KBM-7 (cell line): ENCODE measurements at places on chromosomes 1 and 21.

GRCh38 chr1:111878649-111879048 is 110.8 kb downstream of the KCND3 start:
- DNase-seq, result no peak

GRCh38 chr1:9784508-9785133 is 39.1 kb downstream of the CLSTN1 start:
- peak; percentile 70 for DNase-seq

- DNase-seq, result no peak
Measured at GRCh38 chr1:205604059-205604458, 27.8 kb downstream of the ELK4 start.

- DNase-seq, result no peak
Measured at GRCh38 chr1:47823040-47823808, 174.0 kb downstream of the TRABD2B start.

- DNase-seq, result no peak
Measured at GRCh38 chr1:19689856-19690255, 25.2 kb downstream of the HTR6 start.

DNA sequence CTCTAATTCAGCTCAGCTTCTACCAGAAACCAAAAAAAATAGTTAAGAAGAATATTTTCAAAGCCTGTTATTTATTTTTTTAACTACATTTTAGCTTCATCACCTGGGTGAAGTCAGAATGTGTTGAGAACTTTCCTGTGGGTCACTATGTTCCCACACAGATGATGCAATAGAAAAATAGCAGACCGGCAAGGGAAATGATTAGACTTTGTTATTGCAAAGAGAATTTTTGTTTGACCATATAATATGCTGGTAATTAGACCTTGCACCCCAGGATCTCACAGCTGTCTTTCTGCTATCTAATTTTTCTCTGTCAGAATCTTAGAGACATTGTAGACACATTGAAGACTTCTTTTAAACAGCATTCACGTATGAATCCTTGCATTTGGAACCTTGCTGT is 299.3 kb downstream of the TBX15 start:
- no peak for DNase-seq

DNA sequence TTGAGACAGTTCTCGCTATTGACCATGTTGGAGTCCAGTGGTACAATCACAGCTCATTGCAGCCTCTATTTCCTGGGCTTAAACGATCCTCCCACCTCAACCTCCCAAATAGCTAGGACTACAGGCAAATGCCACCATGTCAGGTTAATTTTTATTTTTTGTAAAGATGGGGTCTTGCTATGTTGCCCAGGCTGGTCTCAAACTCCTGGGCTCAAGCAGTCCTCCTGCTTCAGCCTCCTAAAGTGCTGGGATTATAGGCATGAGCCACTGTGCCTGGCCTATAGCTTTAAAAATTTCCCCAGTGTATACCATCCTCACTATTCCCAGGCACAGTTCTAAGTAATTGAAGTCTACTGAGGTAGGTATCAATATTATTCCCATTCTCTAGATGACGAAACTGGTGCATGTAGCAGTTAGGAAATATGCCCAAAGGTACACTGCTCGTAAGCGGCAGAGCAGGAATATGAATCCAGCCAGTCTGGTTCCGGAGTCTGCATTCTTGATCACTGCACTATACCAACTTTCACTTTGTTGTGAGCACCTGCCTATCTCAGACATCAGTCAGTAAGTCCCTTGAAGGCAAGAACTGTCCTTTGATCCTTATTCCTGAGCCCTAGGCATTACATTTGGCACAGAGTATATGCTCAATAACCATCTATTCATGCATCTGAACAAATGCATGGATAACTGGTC is 11.5 kb upstream of the SRP9 start:
- no peak for DNase-seq

DNA sequence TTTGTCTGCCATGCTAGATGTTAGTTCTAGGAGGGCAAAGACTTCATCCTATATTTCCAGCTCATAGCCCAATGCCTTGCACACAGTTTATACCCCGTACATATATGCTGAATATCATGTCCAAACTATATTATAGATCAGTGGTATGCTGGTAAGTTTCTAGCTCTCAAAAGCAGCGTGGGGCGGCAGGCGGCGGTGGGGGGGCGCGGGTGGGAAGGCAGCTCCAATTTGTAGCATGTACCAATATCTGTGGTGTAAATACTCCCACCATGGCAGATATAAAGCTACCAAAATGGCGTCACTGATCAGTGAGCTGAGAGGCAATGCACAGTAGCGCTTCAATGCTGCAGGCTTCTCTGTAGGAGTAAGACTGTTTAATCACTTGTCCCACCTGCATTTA is 77.1 kb downstream of the PATJ start:
- DNase-seq, result no peak

DNA sequence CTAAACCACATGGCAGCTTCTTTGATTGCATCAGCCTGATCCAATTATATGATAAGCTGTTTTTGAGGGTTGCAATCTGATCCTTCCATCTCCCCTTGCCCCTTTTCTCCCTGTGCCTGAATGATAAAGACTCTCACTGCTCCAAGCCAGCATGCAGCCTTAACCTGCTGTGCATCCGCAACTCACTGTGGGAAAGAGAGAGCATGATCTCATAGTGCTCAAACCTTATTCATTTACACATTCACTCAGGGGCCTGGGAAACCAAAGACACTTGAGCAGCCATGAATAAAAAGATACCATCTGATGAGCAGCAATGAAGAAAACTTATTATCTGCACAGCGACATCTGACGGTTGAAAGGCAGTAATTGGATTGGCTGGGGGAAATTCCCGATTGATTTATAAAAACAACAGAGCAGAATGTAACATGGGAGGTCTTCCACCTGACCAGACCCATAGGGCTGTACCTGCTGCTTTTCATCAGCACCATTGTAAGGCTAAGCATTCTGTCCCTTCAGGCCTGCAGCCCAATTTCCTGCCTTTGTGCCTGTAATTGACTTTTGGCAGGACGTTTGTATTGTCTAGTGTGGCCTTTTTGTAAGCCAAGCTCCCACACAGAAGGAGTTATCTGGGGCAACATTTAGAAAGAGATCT is 62.5 kb downstream of the KIAA0040 start:
- DNase-seq, result peak; percentile 53

DNA sequence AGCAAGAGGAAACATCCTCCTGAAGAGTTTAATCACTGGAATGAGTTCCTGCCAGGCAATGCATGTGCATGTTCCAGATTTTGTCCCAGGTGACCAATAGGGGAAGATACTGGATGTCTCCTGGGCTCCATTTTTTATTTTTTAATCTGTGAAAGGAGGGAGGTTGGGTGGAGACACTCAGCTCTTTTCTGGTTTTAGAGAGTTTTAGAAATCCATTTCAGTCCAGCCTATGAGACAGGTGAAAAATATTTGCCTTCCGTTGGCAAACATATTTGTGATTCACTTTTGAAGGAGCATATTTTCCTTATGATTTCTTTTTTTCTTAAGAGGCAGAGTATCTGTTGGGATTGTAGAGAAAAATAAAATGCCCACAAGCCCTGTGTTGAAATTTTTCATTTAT is 70.7 kb downstream of the ABCA4 start:
- no peak for DNase-seq

DNA sequence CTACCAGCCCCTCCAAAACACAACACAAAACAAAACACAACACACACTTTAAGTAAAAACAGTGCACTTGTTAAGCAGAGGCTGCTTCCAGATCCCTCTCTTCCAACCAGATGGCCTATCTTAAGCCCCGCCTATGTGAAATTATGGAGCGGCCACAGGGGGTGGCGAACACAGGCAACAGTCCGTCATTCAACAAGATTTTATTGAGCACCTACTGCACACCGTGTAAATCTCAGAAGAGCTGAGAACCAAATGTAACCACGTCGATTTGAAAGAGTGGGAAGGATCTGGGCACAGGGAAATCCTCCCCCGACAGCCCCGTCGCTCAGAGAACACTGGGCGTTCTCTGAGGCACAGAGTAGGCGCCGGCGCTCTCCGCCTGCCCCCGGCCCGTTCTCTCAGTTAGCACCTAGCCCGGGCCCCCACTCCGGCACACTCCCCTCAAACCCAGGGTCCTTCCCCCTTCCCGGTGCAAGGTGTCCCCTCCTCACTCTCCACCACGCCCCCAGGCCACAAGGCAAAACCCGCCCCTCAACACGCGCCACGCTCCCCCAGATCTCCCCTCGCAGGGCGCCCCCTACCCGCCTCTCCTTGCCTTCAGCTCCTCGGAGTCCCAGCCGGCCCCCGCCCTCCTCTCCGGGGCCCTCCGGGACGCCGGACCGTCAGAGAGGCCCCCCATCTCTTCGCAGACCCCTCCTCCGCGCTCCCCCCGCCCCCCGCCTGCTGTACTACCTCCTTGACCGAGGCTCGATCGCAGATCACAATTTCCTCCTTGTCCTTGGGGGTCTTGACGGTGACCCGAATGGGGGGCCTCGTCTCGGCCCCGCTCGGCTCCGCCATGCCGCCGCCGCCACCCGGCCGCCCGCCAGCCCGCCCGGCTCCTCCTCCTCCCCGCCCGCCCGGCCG is 483 bp downstream of the UBQLN4 start:
- peak; percentile 69 for DNase-seq

DNA sequence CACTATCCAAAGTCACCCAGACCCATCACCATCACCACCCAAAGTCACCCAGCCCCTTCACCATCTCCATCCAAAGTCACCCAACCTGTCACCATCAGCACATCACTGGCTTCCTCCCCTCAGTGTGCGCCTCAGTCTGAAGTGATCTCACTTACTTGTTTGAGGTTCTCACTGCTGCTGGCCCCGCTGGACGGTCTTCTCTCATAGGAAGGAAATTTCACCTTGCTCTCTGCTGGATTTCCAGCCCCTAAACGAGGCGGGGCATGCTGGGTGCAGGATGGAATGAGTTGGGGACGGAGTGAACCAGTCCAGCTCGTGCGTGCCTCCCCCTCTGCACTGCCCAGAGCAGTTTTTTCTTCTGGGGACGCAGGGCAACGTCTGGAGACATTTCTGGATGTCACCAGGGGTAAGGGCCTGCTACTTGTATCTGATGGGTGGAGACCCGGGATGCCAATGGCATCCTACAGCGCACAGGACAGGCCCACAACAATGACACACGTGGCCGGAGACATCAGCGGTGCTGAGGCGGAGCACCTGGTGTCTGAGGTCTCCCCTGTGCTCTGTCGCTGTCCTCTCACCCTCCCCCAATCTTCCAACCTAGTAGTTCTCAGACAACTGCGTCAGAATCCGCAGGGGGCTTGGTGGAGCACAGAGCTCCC is 38.6 kb downstream of the PDE9A start:
- DNase-seq, result no peak

DNA sequence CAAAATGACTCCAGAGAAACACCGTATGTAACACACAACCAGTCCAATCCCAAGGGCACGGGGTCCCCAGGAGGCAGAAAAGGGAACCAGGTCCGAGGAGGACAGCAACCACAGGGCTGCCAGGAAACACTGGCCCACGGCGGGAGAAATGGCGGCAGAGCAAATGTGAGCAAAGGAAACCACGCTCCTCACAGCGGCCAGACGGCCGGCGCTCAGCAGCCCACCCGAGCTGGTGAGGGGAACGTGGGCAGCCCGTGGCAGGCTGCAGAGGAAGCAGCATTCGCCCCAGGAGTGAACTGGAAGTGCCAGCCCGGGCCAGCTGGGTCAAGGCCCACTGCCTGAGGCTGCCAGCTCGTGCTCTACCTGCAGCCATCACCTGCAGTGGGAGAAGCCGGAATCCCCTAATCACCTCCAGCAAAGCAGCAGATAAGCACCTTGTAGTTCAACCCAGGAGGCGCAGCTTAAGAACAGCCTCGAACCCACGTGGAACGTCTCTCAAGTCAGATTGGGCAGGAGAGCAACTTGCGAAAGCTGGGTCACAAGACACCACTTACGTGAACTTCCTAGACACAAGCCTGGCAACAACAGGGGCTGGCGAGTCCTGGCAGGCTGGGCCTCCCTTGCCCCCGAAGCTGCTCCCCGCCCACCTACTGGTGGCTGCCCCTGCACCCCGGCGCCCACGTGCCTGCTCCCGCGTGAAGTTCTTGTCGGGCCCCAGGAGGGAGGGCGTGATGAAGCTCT is 6.7 kb downstream of the SLC19A1 start:
- peak; percentile 26 for DNase-seq

DNA sequence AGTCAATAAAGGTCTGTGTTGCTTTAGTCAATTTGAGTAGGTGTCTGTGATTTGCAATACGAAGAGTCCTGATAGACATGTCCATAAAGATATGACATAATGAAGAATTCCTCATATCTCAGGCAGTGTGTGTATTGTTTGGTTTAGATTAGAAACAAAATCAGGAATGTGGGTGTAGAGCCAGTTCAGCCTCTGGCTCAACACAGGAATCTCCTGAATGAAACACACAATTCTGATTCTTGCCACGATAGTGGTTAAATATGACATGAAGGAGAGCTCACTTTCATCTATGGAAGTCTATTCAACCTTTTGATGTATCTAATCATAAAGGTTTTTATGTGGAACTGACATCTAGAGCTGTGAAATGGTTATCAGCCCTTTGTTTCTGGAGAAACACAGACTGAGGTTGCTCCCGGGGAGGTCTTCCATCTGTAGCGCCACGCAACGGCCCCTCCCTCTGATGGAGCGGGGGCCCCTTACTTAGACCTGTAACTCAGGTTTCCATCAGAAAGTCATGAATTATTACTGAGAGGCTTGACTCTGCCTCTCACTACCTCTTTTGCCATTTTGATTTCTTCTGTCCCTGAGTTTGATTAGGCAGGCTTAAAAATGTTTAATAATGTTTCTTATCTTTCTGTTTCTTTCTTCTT is 19.5 kb downstream of the TSPAN2 start:
- no peak for DNase-seq

- DNase-seq, result no peak
Measured at GRCh38 chr1:165898837-165899236, 71.4 kb downstream of the UCK2 start.

DNA sequence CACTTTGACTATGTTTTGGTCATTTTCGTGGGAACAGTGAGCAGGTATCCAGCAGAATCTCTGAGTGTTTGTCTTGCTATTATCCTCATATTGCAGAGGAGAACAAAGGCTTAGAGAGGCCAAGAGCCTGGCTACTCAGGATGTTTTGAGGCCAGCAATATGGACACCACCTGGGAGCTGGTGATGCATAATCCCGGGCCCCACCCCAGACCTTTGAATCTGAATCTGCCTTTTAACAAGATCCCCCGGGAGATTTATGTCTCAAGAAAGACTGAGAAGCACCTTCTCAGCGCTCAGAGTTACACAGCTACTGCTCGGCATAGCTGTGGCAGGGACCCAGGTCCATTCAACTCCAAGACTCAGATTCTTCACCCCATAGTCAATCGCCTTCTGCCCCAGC is 72.8 kb downstream of the PTPRU start:
- no peak for DNase-seq

GRCh38 chr1:221035662-221036153 is 156.5 kb downstream of the HLX start:
- DNase-seq, result peak; percentile 53
